ENCODE measurements at places on chromosomes 3 and 15.

DNA sequence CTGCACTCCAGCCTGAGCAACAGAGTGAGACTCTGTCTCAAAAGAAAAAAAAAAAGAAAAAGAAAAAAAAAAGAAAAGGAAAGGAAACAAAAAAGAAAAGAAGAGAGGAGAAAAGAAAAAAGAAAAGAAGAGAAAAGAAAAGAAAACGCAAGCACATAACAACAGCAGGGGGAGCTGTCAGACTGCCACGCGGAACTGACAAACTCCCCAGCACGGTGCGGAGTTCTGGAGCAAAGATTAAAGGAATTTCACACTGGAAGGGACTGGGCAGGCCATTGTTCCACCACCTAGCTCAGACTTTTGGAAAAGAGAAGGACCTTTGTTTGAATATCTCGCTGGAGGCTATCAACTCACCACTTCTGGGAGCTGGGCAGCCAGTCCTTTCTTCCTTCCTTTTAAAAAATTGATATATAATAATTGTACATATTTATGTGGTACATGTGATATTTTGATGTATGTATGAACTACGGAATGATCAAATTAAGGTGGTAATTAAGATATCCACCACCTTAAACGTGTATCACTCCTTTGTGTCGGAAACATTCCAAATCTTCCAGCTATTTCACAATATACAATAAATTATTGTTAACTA lies 40.5 kb downstream of the DPPA2 start:
- DNase-seq, result no peak

DNA sequence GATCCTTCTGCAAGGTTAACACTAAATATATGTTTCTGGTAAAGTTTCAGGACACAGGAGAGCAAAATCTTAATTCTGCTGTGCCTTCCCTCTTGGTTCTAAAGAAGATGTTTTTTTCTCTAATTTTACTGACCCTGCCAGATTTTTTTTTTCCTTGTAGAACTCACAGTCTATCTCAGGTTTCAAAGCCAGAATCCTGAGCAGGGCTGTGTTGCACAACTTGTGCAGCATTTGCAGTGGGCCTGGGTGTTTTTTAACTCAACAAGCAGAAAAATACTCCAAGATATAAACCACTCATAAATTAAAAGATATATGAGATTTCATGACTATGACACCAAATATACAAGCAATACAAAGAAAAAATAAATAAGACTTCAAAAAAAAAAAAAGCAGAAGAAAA lies 40.2 kb upstream of the ARF4 start:
- DNase-seq, result no peak

DNA sequence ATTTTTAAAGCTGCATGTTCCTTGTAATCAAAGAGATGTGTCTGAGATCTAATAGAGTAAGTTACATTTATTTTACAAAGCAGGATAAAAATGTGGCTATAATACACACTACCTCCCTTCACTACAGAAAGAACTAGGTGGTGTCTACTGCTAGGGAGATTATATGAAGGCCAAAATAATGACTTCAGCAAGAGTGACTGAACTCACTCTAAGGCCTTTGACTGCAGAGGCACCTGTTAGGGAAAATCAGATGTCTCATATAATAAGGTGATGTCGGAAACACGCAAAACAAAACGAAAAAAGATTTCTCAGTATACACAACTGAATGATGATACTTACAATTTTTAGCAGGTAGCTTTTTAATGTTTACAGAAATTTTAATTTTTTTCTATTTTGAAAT lies 19.1 kb downstream of the B3GNT5 start:
- DNase-seq, result no peak

- DNase-seq, result no peak
Measured at GRCh38 chr3:105593315-105593714, 226.6 kb downstream of the ALCAM start.

DNA sequence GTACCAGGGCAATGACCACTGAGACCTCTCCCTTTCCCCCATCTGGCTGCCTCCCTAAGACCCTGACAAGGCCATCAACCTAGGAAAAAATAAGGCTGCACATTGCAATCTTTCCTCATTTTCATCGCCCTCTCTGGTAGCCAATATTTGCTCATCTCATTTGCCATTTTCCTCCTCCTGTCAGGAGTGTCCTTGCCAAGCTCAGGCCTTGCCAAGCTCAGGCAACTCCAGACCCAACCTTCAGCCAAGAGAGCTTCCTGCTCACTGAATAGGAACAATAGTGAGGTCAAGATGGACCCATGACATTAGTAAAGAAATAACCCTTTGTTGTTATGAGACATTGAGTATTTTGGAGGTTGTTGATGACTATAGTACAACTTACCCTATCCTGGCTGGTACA lies 380.3 kb downstream of the RSL24D1 start:
- no peak for DNase-seq

- DNase-seq, result no peak
Measured at GRCh38 chr3:94036909-94037507, 8.6 kb upstream of the STX19 start.

DNA sequence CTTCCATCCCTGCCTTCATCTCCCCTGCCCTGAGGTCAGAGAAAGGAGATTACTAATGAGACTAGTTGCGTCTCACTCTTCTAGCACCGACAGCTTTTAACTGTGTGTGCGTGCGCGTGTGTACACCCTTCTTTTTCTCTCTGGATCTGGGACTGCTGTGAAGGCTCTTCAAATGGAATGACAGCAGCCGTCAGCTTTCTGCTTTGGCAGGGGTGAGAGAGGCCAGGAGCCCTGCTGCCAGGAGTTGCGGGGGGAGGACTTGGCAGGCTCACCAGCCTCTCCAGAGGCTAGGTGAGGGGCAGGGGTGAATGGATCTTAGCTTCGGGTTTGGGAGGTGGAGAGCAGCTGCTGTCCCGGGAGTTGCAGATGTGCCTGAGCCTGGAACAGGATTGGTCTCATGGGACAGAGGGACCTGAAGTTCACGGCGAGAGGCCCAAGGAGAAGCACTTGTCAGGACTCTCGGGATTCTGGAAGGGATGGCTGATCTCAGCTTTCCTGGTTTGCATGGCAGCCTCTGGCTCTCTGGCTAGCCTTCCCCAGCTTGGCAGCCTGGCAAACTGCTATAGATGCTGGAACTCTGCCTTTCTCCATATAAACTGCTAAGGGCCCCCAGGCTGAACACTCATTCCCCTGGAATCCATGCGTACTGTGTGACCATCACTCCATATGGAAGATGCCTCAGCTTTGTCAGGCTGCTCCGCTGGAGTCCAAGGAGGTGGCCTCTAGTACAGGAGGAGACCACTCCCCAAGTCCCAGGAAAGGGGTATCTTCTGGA lies 16.6 kb downstream of the TEX264 start:
- no peak for DNase-seq

GRCh38 chr15:50131617-50132016 lies 12.6 kb upstream of the ATP8B4 start:
- no peak for DNase-seq

DNA sequence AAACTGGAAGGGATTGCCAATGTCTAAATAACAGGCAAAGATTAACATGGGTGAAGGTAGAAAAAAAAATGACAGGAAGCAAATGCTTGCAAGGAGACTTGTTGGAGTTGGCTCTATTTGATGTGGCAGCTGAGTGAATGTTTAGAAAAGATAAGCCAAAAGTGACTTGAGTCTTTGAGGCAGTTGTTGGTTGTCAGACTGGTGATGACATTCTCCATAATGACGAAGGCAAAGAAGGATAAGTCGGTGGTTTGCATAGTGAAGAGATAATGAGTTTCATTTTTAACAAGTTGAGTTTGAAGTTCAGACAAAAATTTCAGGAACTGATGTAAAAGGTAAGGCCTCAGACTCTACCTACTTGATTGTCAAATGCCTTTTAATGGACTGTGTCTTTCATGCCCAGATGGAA lies 704.1 kb upstream of the SGO1 start:
- DNase-seq, result no peak

GRCh38 chr3:143239031-143239430 lies 119.5 kb downstream of the CHST2 start:
- DNase-seq, result no peak

DNA sequence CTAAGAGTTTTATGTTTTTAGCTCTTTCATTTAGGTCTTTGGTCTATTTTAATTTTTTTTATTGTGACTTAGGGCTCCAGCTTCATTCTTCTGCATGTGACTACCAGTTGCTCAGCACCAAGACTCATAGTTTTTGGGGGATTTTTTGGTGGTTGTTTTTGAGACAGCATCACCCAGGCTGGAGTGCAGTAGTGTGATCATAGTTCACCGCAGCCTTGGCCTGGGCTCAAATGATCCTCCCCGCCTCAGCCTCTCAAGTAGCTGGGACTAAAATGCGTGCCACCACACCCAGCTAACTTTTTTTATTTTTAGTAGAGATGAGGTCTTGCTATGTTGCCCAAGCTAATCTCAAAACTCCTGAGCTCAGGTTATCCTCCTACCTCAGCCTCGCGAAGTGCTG lies 19.4 kb downstream of the CDV3 start:
- no peak for DNase-seq

DNA sequence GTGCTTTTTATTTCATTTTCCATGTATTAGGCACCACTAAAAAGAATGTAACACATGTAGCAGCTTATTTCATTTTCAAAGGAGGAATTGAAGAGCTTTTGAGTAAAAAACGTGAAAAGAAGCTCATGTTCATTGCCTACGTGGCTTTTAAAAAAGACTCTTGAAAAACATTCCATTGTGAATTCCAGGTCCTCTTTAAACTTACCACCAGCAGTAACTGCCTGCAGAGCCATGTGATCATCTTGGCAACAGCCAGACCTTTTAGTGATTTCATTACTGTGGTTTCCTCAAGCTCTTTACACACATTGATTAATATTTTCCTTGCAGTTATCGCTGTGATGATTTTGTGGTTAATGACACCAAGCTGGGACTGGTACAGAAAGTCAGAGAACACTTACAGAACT lies 43.8 kb upstream of the FBXL22 start:
- DNase-seq, result no peak

GRCh38 chr3:180923561-180923960 lies 11.1 kb downstream of the FXR1 start:
- DNase-seq, result no peak

DNA sequence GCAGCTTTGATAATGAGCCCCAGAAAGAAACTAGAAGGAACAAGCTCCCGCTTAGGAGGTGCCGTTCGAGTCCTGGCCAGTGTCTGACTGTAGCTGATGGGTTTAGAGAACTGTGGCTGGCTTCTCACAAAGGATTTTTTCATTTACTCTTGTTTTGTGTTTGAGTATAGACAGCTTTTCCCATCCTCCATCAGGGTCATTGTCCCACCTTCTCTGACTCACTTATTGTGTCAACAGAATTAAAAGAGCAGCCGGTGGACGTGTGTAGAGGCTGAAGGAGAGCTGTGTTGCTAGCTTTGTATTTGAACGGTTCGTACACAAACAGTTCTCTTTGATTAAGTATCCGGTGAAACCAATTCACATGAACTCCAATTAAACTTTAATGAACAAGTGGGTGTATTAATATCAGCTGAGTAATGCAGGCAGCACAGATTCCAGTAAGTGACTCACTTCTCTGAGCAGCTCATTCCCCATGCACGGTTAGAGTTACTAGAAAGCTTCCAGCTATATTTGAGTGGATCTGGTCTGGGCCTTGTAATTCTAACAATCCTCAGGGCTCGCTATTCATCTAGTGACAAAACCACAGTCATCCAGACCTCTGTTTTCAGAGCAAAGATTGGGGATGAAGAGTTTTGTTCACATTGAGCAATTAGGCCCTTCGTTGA lies 141.0 kb downstream of the LPP start:
- DNase-seq, result no peak

GRCh38 chr15:49327927-49328326 lies 95.1 kb upstream of the FGF7 start:
- no peak for DNase-seq

- peak; percentile 26 for DNase-seq
Measured at GRCh38 chr3:5013021-5013906, 34.0 kb downstream of the BHLHE40 start.

DNA sequence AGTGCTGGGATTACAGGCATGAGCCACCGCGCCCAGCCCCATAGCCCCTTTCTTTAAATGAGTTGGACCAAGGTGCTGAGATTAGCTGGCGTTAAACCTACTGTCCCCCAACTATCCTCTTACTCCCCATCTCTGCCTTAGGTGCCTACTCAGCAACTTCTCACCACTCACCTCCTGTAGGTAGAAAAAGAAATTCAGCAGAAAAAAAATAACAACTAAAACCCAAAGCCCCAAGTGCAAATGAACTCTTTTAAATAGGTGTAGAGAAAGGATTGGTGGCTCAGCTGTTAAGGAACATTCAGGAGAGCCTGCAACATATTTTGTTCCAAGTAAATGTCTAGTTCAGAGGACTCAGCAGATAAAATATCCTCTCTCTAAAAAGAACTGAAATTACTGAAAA lies 19.5 kb downstream of the SAMD7 start:
- no peak for DNase-seq

GRCh38 chr15:63135804-63136203 lies 14.1 kb downstream of the LACTB start:
- no peak for DNase-seq

GRCh38 chr3:119872773-119873172 lies 90.9 kb downstream of the NR1I2 start:
- DNase-seq, result no peak

DNA sequence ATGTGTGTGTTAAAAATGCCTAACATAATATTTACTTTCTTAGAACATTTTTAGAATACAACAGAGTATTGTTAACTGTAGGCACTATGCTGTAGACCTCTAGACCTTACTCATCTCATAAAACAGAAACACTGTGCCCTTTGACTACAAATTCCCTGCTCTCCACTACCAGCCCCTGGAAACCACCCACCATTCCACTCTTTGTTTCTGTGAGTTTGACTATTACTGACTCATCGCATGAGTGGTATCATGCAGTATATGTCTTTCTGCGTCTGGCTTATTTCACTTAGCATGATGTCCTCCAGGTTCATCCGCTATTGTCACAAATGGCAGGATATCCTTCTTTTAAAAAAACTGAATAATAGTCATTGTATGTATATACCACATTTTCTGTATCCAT lies 216.7 kb upstream of the CFAP20DC start:
- no peak for DNase-seq

DNA sequence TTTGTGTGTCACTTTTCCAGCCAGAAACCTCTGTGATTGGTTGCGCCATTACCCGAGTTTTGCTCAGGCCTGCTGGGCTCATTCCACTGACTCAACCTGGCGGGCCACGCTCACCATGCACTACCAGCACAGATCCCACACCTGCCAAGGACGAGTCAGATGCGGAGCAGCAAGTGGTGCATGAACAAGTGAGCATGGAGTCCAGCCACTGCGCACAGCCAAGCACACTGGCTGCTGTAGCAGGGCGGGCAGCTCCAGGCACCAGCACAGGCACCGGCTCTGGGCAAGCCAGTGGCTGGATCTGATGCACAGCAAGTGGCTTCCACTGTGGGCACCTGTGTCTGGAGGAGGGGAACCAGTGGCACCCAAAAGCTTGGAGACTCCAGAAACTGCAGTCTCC lies 110.4 kb downstream of the CBLB start:
- DNase-seq, result no peak

DNA sequence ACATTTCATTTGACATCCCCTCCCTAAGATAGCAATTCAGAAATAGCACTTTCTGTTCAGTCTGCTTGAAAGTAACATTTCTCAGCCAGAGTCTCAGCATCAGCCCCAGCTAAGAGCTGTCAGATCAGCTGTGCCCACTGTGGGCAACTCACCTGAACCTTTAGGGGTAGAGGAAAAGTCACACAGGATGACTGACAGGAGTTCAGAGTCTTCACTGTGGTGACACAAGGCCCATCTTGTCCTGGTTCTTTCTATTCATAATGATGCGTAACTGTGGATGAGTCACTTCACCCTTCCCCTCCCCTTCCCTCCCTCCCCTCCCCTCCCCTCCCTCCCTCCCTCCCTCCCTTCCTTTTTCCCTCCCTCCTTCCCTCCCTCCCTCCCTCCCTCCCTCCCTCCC lies 96.1 kb upstream of the RASGRP1 start:
- peak; percentile 68 for DNase-seq
